ENCODE measurements at places on chromosomes 11 and 22.
A peak's percentile ranks its signal among the peaks of the same experiment; 100 is the strongest.

DNA sequence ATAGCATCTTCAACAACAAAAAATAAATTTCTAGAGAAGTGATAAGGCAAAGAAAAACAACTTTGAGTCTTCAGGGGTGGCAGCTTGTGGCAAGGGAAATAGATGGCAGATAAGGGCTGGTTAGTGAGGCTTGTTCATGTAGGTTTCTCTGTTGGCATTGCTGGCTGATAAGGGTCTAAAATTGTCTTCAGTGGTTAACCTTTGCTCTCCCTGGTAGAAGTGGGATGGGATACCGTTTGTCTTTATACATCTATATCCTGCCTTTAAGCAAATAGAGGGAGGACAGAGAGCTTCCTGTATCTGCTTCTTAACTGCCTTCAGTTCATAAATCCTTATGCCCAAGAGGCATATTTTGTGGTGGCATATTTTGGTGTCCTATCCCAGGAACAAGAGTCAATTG lies 57.1 kb downstream of the TRAF6 start:
- peaks cover 38% of the 10 kb centered on the region for H3K4me1 ChIP-seq
- H3K4me3 ChIP-seq, result no peak overlapping the region
- DNase-seq, result no peak

DNA sequence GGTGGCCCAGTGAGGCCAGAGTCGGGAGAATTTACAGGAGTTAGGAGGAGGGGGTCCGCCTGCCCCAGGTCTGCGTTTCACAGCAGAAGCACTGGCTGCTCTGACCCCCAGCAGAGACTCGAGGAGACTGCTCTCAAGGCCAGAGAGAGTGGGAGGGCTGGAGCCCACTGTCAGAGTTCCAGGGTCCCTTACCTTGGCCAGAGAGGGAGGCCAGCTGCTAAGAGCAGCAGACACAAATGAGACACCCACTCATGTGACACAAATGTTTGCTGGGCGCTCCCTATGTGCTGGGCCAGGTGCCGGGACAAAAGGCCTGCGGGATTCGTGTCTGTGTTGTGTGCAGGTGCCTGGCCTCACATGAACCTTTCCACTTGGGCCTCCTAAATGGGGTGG lies 2.8 kb upstream of the TNFRSF13C start:
- peaks cover 4% of the 10 kb centered on the region for H3K4me1 ChIP-seq
- H3K27me3 ChIP-seq, result no peaks in the 10 kb centered on the region
- no peak overlapping the region for H3K4me3 ChIP-seq
- no peaks in the 10 kb centered on the region for H3K36me3 ChIP-seq
- no peak overlapping the region for H3K27ac ChIP-seq
- DNase-seq, result no peak

- no peaks in the 10 kb centered on the region for H3K36me3 ChIP-seq
- H3K4me1 ChIP-seq, result no peaks in the 10 kb centered on the region
- no peaks in the 10 kb centered on the region for H3K27me3 ChIP-seq
- no peak overlapping the region for H3K27ac ChIP-seq
- DNase-seq, result no peak
These were observed 759.0 kb upstream of the CCDC90B start for GRCh38 chr11:84045146-84045545.

- no peak overlapping the region for H3K4me3 ChIP-seq
- no peaks in the 10 kb centered on the region for H3K36me3 ChIP-seq
- no peaks in the 10 kb centered on the region for H3K4me1 ChIP-seq
- no peaks in the 10 kb centered on the region for H3K27me3 ChIP-seq
These were observed 29.4 kb upstream of the GAL start for GRCh38 chr11:68654978-68655377.

DNA sequence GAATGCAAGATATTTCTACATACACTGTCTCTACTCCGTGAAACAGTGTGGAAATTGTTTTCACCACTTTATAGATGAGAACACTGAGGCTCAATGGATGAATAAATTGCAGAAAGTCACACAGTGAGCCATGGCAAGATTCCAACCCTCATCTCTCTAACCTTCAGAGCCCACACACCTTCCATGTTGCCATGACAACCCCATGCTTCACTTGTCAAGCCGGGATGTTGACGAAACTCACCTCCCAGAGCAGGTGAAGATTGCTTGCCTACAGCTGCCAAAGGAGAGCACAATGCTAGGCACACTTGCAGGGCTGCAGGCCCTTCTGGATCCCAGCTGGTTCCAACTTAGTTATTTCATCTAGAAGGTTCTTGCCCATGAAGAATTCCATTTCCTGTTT lies 71.4 kb upstream of the SEZ6L start:
- no peak overlapping the region for H3K4me3 ChIP-seq
- no peaks in the 10 kb centered on the region for H3K4me1 ChIP-seq
- H3K36me3 ChIP-seq, result no peaks in the 10 kb centered on the region
- H3K27me3 ChIP-seq, result peaks cover 3% of the 10 kb centered on the region

GRCh38 chr22:47168441-47168840 lies 406.0 kb downstream of the TBC1D22A start:
- DNase-seq, result no peak
- no peak overlapping the region for H3K4me3 ChIP-seq
- no peaks in the 10 kb centered on the region for H3K27me3 ChIP-seq
- H3K4me1 ChIP-seq, result no peaks in the 10 kb centered on the region
- peaks cover 19% of the 10 kb centered on the region for H3K36me3 ChIP-seq

DNA sequence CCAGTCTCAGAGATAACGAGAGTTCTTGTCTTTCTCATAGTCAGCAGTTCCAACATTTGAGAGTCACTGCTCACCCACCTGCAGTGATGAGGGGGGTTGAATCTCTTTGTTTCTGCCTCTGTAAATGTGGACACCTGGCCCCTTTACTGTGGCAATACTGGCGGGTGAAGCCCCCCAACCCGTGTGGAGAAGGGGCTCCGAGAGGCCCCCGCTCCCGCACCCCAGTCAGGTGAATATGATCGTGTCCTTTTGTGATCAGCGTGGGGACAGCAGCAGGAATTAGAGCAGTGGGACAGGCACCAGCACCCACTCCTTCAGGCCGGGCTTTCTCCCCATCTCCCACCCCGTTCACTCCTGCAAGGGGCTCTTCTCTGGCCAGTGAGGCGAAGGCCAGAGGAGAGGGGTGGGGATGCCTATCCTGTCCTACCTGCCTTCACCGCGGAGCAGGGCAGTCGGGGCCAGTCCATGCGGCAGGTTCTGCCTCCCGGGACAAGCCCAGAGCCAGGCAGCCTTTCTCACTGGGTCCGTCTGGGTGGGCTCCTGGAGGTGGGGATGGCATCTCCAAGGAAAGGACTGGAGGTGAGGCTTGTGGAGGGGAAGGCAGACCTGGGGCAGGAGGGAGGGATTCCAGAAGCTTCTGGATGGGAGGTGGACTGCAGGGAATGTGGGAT lies 12.7 kb upstream of the CELSR1 start:
- no peaks in the 10 kb centered on the region for H3K4me1 ChIP-seq
- H3K27me3 ChIP-seq, result peaks cover 4% of the 10 kb centered on the region
- no peaks in the 10 kb centered on the region for H3K36me3 ChIP-seq
- no peak for DNase-seq

- no peak for DNase-seq
- H3K4me3 ChIP-seq, result no peak overlapping the region
- no peaks in the 10 kb centered on the region for H3K36me3 ChIP-seq
- no peak overlapping the region for H3K27ac ChIP-seq
- H3K4me1 ChIP-seq, result no peaks in the 10 kb centered on the region
These were observed 27.8 kb upstream of the CARS1 start for GRCh38 chr11:3085052-3085451.

DNA sequence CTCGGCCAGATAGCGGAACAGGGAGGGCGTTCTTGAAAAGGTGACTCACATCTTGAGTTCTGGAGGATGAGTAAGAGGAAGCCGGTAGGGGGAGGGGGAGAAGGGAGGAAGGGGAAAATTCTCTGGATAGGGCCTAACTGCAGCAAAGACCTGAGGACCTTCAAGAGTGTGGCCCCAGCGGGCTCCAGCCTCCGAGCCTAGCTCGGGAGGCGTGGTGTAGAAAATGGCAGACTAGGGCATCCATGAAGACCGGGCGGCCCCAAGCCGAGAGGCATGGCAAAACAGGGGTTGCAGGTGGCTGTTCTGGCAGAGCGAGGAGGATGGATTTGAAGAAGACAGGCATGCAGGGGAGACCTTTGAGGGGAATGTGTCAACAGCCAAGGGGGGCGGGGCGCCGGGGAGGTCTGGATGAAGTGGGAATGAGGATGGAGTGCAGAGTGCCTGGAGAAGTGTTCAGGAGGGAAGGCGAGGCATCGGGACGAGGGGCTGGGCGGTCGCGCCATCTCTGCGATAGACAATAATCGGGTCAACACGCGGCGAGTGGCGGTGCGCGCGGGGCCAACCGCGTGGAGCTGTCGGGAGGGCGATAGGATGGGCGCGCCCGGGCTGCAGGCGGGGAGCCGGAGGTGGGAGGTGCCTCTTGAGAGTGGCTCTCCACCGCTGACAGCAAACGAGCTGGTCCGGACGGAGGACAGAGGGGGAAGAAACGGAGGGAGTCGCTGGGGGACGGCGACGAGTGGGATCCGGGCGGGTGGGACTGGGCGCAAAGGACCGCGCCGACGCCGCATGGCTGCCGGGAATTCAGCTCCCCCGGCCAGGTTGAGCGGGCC lies 40.0 kb upstream of the CREB3L1 start:
- peaks cover 22% of the 10 kb centered on the region for H3K4me1 ChIP-seq
- peaks cover 15% of the 10 kb centered on the region for H3K27me3 ChIP-seq
- no peaks in the 10 kb centered on the region for H3K36me3 ChIP-seq
- peak overlapping the region; percentile 47 for H3K4me3 ChIP-seq
- H3K27ac ChIP-seq, result no peak overlapping the region

- H3K27ac ChIP-seq, result no peak overlapping the region
- H3K27me3 ChIP-seq, result no peaks in the 10 kb centered on the region
- H3K4me1 ChIP-seq, result no peaks in the 10 kb centered on the region
- H3K36me3 ChIP-seq, result peaks cover 14% of the 10 kb centered on the region
- H3K4me3 ChIP-seq, result no peak overlapping the region
- no peak for DNase-seq
These were observed 26.8 kb downstream of the CLDN25 start for GRCh38 chr11:113806406-113806805.

- no peak for DNase-seq
- H3K4me3 ChIP-seq, result no peak overlapping the region
- no peaks in the 10 kb centered on the region for H3K27me3 ChIP-seq
- H3K4me1 ChIP-seq, result no peaks in the 10 kb centered on the region
These were observed 71.8 kb downstream of the PHF21A start for GRCh38 chr11:46049325-46049897.

DNA sequence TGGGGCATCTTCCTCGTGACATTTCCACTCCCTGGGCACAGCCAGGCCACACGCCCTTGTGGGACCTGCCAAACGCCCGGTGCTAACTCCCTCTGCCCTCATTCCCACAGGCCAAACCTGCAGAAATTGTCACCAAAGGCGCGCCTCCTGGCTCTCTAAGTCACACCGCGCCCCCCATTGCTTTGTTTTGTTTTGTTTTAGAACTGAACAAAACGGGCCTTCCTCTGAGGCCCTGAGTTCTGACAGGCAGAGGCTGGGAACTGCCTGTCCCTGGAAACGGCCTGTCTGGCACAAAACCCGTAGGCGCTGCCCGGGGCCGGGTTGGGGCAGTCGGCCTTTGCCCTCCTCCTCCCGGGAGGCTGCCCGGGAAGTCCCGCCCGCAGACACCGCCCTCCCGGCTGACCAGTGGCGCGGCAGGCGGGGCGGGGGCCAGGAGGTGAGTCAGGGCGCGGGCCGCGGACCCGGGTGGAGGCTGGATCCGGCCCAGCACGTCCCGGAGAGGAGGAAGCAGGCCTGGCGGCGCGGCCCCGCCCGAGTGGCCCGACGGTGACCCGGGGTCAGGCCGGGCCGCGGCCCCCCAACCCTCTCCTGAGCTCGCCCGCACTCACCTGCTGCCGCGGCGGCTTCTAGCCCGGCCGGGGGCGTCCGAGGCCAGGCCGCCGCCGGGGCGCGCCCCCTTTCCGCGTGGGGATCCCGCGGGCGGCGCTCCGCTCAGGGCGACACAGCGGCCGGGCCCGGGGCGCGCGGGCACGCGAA lies 465 bp downstream of the SUN2 start:
- H3K27ac ChIP-seq, result peak overlapping the region; percentile 84
- no peaks in the 10 kb centered on the region for H3K27me3 ChIP-seq
- peaks cover 25% of the 10 kb centered on the region for H3K36me3 ChIP-seq
- DNase-seq, result peak; percentile 48

DNA sequence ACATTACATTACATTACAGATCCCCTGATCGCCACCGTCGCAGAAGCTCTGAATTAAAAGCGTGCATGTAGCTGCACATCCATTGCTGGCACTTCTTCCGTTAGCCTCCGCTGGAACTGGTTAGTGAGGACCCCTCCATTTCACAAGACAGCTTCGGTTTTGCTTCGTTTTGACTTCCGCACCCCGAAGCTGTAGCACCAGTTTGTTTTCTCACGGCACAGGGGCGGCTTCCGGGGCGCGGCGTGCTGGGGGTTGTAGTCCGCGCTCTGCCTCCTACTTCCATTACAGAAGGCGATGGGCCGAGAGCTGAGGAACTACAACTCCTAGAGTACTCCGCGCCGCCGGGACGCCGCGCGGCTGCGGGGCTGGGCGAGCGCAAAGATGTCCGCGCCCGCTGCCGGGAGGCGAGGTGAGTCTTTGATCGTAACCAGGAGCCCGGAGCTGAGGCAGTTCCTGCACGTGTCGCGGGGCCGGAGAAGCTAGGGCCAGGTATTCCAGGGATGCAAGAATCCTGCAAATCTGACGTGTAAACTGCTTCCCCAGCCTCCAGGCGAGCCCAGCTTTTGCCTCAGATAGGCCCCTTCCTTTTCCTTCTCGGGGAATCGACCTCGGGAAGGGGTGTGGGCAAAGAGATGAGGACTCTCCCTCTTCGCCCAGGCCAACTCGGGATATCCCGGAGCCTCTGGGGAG lies at the start of gene PEX26:
Gene PEX26, plus strand, starts transcription at position 352 of the 690 bp plus-strand sequence. CDS start 387 bp downstream, outside the sequence.
- H3K27me3 ChIP-seq, result no peaks in the 10 kb centered on the region
- peak within 1 kb of the TSS; percentile 91 for H3K4me3 ChIP-seq
- H3K36me3 ChIP-seq, result peaks cover 27% of the 10 kb centered on the region

GRCh38 chr11:68968306-68969250 lies 12.2 kb downstream of the MRGPRD start:
- H3K4me1 ChIP-seq, result peaks cover 16% of the 10 kb centered on the region
- no peaks in the 10 kb centered on the region for H3K36me3 ChIP-seq
- H3K4me3 ChIP-seq, result no peak overlapping the region
- no peaks in the 10 kb centered on the region for H3K27me3 ChIP-seq

GRCh38 chr22:45413368-45414211 lies at the start of the genes RIBC2 and SMC1B:
Gene RIBC2, plus strand, starts transcription at chr22:45413693. Its CDS starts 194 bp downstream, at chr22:45413887.
Gene SMC1B, minus strand, starts transcription at chr22:45413599. Its CDS starts 32 bp downstream, at chr22:45413567.
- H3K36me3 ChIP-seq, result no peaks in the 10 kb centered on the region
- H3K4me3 ChIP-seq, result peak within 1 kb of the TSS; percentile 55
- DNase-seq, result peak; percentile 77
- peak within 1 kb of the TSS; percentile 54 for H3K27ac ChIP-seq
- peaks cover 14% of the 10 kb centered on the region for H3K4me1 ChIP-seq
- no peaks in the 10 kb centered on the region for H3K27me3 ChIP-seq

- no peak for DNase-seq
- H3K36me3 ChIP-seq, result no peaks in the 10 kb centered on the region
- no peak overlapping the region for H3K4me3 ChIP-seq
- H3K27me3 ChIP-seq, result no peaks in the 10 kb centered on the region
- H3K27ac ChIP-seq, result no peak overlapping the region
These were observed 173.3 kb downstream of the CADM1 start for GRCh38 chr11:115330684-115331482.

Measured in effector memory CD4-positive, alpha-beta T cell (primary cell).